Right renal cortex interstitium (tissue), 3 donors: ENCODE measurements at places on chromosomes 3 and 15. TPM values are rescaled to one million over a fixed set of nuclear protein-coding genes. Genes with fewer than 3 reads are reported as not detected.

- no peak for DNase-seq
These were observed 59.6 kb downstream of the EIF3J start for GRCh38 chr15:44596511-44597010.

Gene DPP8
- 26.7 TPM for polyA plus RNA-seq

DNA sequence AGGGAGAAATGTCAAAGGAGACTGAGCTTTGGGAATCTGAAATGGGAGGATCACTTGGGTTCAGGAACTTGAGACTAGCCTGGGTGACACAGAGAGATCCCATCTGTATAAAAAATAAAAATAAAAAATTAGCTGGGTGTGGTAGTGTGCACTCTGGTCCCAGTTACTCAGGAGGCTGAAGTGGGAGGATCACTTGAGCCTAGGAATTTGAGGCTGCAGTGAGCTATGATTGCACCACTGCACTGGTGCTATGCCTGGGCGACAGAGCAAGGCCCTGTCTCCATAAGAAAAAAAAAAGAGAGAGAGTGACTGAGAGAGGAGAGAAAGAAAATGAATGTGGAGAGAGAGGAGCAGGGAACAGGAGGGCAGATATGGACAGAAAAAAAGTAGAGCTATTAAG lies 72.8 kb downstream of the SENP2 start:
- DNase-seq = no peak

DNA sequence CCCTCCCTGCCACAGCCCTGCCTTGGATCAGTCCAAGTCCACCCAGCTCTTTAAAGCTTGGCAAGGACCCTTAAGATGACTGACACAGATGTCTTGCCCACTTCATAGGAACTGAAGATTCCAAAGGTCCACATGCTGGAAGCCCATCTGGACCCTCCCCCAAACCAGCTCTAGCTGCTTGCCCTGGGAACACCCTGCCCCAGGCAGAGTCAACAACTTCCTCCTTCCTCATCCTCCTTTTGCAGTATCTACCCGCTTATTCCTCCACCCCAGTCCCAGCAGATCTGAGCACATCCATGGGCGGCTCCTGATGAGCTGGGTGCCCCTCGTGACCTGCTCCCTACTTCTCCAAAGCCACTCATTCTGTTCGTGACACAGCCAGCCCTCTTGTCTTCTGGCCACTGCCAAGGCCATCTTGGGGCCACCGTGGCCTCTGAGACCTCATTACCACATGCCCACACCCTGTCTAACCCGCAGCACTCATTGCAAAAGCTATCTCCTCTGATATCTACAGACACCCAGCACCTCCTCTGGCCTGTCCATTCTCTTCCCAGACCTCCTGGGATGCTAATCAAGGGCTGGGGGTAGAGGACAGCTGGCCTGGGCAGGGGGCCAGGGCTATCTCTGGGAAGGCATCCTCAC lies 2.0 kb upstream of the PFKFB4 start:
- DNase-seq = no peak

DNA sequence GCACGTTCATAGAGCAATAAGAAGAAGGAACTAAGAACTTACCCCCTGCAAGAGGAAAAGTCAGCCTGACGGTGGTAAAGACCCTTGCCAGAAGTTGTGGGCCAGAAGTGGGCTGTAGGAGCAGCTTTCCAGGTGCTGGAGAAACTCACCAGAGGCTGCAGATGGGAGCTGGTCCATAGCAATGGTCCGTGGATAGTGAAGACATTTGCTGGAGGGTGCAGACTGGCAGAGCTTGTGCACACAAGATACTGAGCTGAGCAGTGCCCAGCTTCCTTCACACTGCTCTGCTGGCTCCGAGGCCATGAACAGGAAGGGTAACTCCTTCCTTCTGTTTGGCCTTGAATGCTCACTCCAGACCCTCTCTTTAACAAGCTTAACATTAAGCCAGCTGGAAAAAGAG lies 149.8 kb upstream of the BNIP2 start:
- DNase-seq = no peak

- no peak for DNase-seq
These were observed 12.1 kb downstream of the SGO1 start for GRCh38 chr3:20173844-20174410.

DNA sequence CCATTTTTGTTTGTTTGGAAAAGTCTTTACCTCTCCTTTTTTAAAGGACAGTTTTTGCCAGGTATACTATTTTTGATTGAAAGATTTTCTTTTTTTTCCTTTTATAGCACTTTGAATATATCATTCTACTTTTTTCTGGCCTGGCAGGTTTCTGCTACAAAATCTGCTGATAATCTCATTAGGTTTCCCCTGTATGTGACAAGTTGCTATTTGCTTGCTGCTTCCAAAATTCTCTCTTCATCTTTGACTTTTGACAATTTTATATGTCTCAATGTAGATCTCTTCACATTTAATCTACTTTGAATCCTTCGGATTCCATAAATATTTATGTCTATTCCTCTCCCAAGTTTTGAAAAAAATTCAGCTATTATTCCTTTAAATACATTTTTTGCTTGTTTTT lies 838.5 kb downstream of the IGSF11 start:
- no peak for DNase-seq

GRCh38 chr3:54849360-54849759 lies 78.5 kb downstream of the LRTM1 start:
- DNase-seq = no peak
